ENCODE measurements at places on chromosomes 5 and 9. TPM values are rescaled to one million over a fixed set of nuclear protein-coding genes. Genes with fewer than 3 reads are reported as not detected.

The SPATA6L gene
- total RNA-seq: 0.96 TPM

The ADAMTS2 gene
- total RNA-seq: 4.6 TPM

The FST gene
- 2.0 TPM for total RNA-seq

The TMEM174 gene
- not detected for total RNA-seq

GRCh38 chr5:155066886-155067595 is 53.5 kb downstream of the KIF4B start:
- no peak for DNase-seq

DNA sequence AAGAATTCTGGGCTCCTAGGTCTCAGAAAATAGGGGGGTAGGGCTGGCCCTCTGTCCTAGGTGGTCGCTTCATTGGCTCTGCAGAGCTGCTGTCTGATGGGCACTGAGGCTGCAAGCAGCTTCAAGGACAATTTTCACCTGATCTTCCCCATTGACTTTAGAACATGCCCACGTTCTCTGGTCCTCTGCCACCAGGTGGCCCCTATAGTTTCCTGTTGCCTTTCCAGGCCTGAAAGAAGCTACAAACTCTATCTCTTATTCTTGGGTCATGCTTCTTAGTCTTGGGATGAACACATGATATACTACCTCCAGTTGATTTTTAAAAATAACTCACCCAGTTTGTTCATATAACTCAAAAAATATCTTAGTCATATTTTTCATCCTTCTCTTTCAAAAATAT is 26.3 kb downstream of the SPZ1 start:
- no peak for DNase-seq

GRCh38 chr5:143456952-143457547 is 53.6 kb upstream of the NR3C1 start:
- DNase-seq: no peak

DNA sequence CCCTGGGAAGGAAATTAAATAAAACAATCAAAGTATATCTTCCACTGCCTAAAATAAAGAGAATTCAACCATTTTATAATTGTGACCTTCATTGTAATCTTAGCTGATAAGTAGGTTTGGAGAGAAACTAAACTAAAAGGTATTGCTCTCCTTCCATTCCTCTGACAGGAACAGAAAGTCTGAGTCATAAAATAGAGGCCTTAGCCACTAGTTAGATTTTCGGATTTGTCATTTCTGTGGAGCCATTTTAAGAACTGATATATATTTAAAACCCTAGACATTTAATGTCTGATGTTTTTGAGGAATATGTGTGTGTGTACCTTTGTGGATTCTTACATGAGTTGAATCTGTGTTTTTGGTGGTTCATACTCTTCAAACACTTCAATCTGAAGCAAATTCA is 11.8 kb upstream of the TMC1 start:
- no peak for DNase-seq

GRCh38 chr5:53418409-53418808 is 62.0 kb upstream of the FST start:
- no peak for DNase-seq

GRCh38 chr5:154197801-154198491 is 7.4 kb downstream of the GALNT10 start:
- no peak for DNase-seq

GRCh38 chr5:123012321-123012720 is 24.2 kb downstream of the PPIC start:
- DNase-seq: no peak

DNA sequence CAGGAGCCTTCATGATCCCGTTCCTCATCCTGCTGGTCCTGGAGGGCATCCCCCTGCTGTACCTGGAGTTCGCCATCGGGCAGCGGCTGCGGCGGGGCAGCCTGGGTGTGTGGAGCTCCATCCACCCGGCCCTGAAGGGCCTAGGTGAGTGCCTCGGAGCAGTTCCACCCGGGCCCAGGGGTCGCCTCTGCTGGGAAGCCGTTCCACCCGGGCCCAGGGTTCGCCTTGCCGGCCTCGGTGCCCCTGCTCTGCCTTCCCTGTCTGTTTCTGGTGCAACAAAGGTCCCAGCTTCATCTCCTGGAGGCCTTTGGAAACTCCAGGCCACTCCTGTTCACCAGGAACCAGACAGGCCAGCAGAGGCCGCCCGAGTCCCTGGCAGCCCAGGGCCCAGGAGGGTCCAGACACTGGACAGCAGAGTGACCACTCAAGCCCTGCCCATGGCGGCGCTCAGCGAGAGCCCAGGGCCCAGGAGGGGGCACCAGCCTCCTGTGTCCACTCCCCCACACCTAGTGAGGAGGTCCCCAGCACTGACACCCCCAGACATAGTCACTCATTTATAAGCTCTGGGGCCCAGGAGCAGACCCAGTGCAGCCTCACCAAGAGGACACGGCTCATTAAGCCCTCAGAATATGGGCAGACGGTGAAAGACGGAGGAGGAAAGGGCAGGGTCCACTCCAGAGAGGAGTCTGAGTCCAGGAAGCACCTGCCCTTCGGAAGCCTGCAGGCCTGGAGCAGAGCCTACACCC is 7.5 kb downstream of the SLC6A19 start:
- DNase-seq: no peak

GRCh38 chr5:111066261-111066938 is 5.1 kb upstream of the TSLP start:
- no peak for DNase-seq

GRCh38 chr9:134521817-134522501 is 119.6 kb upstream of the COL5A1 start:
- DNase-seq: no peak

DNA sequence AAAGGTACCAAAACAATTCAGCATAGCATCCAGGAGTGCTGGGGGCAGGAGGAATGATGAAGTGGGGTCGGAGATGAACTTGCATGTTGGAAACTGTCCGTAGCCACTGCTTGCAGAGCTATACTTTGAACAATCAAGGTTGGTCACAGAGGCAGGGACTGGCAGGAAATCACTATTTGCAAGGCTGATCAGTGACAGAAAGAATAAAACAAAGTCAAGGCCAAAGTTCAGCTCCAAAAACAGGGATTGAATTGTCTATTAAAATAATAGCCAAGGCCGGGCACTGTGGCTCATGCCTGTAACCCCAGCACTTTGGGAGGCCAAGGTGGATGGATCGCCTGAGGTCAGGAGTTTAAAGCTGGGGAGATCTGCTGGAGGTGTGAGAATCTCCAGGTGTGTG is 18.7 kb upstream of the SPRY4 start:
- DNase-seq: no peak

DNA sequence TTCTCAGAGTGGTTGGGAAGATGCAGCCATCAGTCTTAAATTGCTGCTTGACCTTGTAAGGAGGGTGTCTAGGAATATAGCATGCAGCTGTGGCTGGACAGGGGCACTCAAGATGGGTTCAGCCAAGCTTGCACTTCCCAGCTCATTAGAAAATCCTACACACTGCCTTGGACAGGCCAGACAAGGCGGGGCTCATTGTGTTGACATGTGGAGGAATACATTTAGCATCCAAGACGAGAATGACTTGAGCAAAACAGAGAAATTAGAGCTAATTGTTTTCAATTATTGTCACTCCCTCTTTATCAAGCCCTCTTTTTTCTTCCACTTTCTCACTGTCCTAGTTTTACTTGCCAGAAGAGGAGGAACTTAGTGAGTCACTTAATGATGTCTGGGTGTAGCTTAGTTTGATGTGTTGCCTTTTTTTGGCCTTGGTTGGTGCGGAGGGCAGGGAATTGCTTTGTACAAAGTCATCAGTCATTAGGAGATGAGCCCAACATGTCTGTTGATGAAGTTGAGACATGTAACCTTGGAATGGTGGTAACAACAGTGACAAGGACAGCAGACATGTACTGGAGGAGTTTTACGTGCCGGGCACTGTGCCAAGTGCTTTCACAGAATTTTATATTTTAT is 1219.3 kb upstream of the WWC1 start:
- no peak for DNase-seq

DNA sequence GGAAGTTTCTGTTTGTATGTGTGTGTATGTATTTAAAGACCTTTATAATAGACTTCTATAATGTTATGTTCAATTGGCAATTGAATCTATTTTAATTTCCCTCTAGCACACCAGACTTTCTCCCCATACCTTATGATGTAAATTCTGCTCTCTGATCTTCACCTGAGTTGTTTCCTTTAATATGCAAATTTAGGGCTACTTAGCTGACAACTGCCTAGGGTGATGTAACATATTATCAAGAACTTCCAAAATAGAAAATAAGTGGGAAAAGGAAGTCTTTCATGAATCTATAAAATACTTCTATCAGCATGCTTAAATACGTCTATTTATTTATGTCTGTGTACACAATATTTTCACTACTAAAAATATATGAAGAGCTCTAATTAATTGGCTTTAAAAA is 923.5 kb upstream of the CDH10 start:
- DNase-seq: no peak

- DNase-seq: no peak
Observed at GRCh38 chr9:20476912-20477521, 145.3 kb downstream of the MLLT3 start.

- DNase-seq: no peak
Observed at GRCh38 chr5:153480401-153480800, 10.1 kb upstream of the GRIA1 start.

DNA sequence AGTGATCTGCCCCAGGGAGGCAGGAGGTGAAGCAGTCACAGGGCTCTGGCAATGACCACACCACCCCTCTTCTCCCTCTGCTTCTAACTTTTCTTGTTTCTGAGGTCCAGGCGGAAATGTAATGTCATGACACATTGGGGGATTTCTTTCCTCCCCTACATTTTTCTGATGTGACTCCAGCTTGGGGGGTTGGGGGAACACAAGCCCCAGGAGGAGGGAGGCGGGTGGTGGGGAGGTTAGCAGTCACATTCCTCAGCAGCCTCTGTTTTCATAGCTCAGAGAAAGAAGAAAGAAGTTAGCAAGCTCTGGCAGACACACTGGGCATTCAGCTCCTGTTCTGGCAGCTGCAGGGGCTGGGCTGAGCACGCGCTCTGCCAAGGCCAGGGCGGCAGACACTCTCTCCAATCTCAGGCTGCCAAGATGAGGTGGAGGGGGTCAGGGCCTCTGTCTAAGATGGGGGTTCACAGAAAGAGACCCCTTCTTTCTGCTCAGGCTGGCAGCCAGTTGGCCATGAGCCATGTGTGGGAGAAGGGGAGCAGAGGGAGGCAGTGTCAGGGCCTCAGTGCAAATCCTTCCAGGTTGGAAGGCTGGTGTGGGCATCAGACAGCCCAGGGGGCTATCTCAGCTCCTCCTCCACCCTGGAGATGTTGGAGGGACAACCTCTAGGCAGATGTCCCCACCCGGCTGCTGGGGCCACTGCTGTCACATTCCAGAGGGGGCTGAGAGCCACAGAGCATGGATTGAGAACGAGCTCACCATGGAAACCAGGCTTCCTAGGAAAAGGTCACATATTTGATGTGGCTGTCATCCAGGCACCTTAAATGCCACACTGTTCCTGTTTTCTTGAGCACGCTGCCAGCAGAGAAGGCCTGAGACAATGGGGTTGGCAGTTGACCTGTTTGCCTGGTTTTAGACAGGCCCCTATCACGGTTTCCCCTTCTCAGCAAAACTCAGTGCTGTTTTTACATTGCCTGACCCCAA is 20.1 kb upstream of the PFDN1 start:
- peak; percentile 34 for DNase-seq

- DNase-seq: no peak
Observed at GRCh38 chr5:30390095-30390494, 803.4 kb upstream of the CDH6 start.

- DNase-seq: peak; percentile 22
Observed at GRCh38 chr9:14396171-14396570, 82.2 kb upstream of the NFIB start.

GRCh38 chr9:71506821-71507220 is 261.5 kb downstream of the CEMIP2 start:
- no peak for DNase-seq

DNA sequence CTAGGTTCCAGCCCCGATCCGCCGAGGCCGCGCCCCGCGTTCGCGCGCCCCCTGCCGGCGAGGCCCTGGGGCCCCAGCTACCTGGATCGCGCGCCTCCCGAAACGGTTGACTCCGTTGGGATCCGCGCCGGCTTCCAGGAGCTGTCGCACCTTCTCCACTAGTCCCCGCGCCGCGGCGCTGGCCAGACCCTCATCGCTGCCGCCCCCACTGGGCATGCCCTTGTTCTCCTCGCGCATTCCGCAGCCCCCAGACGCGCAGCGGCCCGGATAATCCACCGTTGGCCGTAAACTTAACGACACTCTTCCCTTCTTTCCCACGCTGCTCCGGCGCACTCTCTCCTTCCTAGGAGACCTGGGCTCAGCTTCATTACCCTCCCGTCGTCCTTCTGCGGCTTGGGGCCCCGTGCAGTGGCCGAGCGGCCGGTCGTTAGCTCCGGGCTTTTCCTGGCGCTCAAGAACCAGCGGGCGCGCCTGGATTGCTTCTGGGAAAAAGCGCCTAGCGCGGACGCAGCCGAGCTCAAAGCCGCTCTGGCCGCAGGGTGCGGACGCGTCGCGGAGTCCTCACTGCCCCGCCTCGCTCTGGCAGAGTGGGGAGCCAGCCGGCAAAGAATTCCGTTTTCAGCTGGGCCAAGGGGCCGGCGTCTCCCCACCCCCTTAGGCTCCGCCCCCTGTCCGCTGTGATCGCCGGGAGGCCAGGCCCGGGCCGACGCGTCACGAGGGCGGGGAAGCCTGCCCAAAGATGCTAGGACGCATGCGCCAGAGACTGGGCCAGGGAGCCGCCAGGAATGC is at the start of gene CDKN2B:
TSS of gene CDKN2B (minus strand) at position 589 of the 789 bp plus-strand sequence. CDS start at position 237, 352 bp downstream.
- peak; percentile 95 for DNase-seq

- no peak for DNase-seq
Observed at GRCh38 chr9:21873540-21874221, 71.2 kb downstream of the MTAP start.

DNA sequence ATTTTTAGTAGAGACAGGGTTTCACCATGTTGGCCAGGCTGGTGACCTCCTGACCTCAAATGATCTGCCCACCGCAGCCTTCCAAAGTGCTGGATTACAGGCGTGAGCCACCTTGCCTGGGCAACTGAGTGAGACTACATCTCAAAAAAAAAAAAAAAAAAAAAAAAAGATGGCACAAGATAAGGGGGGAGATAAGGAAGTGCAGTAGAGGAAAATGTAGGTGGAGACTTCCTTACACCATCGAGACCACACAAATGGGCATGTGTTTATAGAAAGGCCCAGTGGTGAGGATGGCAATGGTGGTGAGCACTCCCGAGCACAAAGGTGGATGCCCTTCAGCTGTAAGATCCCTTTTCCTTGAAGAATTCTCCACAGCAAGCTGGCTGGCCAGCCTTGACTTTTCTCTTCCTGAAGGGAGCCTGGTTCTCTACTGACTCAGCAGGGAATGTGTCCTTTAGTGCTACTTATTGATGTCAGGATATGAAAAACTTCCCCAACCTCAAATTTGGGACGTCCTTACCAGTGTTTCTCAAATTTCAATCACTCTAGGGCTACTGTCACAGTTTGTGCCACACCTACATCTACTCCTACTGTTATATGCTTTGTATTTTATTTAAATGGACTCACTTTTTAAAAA is 28.2 kb downstream of the ERGIC1 start:
- no peak for DNase-seq

GRCh38 chr9:97504381-97505216 is 3.1 kb downstream of the TMOD1 start:
- DNase-seq: no peak

DNA sequence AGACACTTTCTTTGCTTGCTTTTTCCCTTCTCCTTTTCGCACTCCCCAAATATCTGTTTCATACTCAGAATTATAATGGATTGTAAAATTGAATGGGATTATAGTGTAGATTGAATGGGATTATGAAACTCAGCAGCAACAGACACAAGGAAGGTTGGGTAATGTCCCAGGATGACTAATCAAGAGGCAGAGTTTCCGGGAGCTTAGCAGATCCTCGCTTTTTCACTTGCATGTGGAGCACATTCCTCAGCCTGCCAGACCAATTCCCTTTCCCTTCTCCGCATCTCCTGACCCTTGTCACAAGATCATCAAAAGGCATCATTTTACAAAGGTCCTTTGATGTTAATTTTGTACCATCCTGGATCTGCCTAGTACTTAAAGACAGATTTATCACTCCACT is 55.1 kb upstream of the SLC1A1 start:
- DNase-seq: no peak

- DNase-seq: no peak
Observed at GRCh38 chr5:34591723-34592122, 64.4 kb upstream of the RAI14 start.
